ENCODE measurements at places on chromosomes 2 and 18.

DNA sequence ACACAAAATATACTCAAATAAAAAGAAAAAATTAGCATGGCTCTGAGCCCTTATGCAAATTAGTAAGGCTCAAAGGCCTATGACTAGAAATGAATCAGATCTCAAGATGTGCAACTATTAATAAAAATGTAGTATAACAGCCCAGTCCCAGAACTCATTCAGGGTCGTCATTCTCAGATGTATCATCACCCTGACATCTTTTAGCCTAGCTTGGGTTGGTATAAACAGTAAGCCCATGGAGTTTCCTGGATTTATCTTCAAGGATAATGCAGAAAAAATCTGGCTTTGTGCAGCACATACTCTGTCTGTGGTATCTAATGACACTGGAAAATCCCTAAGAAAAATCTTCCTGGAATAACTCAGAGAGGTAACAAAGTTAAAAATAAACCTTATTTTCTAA, 239.3 kb downstream of the ZNF385B start:
- no peak for DNase-seq

- no peak for DNase-seq
Measured at GRCh38 chr2:181682795-181683517, 2.6 kb upstream of the NEUROD1 start.

- no peak for DNase-seq
Measured at GRCh38 chr2:196294516-196294909, 123.1 kb upstream of the STK17B start.

- no peak for DNase-seq
Measured at GRCh38 chr2:17969661-17970060, 91.2 kb downstream of the KCNS3 start.

Measured in hematopoietic multipotent progenitor cell (in vitro differentiated cells).